Muscle of arm (tissue), 14 donors: ENCODE measurements at places on chromosomes 1 and 21. TPM values are rescaled to one million over a fixed set of nuclear protein-coding genes. Genes with fewer than 3 reads are reported as not detected.

Gene HEYL
- 32.9 TPM for polyA plus RNA-seq

Gene ATP6V1G3
- polyA plus RNA-seq = not detected

- no peak for DNase-seq
Measured at GRCh38 chr1:196538473-196538872, 69.8 kb downstream of the KCNT2 start.

DNA sequence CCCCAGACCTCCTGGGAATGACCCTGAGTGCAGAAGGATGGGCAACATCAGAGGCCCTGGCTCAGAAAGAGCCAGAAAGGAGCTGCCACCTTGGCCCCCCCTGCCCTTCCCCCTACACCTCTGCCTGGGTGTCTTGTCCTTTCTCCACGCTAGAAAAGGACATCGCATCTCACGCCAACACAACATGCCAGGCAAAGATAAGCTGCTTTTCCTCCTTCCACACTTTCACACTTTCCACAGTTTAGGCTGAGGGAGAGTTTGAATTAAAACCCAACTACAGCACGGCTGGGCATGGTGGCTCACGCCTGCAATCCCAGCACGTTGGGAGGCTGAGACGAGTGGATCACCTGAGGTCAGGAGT, 109.5 kb downstream of the SPSB1 start:
- DNase-seq = no peak

DNA sequence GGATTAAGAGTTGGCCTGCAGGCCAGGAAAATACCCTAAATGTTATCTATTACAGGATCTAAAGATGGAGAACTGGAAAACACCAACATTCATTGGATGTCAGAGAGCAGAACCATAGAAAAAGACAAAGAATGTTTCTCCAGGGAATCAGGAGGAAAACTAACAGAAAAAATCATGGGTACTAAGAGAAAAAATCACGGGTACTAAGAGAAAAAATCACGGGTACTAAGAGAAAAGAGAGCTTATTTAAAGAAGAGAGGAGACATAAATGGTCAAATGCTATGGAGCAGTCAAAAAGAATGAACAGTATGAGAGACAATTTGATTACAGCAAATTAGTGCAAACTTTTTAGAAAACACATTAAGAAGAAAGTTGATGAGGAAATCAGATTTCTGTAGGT, 73.8 kb upstream of the SERBP1 start:
- DNase-seq = no peak

GRCh38 chr1:239545466-239545865, 159.1 kb downstream of the CHRM3 start:
- no peak for DNase-seq
